ENCODE measurements at places on chromosomes 13 and 19.
A peak's percentile ranks its signal among the peaks of the same experiment; 100 is the strongest.

- DNase-seq, result no peak
Measured at GRCh38 chr19:43638995-43639518, 593 bp downstream of the CADM4 start.

GRCh38 chr19:48716562-48717291, 2.8 kb downstream of the MAMSTR start:
- DNase-seq, result peak; percentile 53

- DNase-seq, result no peak
Measured at GRCh38 chr19:6577476-6578125, 13.3 kb downstream of the CD70 start.

DNA sequence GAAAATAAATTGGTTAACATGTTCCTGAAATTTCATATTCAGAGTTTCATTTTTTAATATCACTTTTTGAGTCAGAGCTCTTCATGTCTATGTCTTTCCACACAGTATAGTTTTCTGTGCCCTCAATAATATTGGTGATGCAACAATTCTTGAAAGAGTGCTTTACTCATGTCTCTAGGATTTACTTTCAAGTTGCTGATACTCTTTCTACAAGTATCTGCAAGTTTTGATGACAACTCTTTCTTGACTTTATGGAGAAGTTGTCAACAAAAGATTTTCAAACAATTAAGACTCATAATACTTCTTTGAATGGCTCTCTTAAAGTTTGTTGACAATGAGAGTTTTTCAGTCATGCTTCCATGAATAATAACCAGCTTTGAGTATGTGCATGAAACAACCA, 561.7 kb downstream of the DIAPH3 start:
- DNase-seq, result no peak

GRCh38 chr13:69921156-69921555, 186.5 kb upstream of the ATXN8OS start:
- no peak for DNase-seq

DNA sequence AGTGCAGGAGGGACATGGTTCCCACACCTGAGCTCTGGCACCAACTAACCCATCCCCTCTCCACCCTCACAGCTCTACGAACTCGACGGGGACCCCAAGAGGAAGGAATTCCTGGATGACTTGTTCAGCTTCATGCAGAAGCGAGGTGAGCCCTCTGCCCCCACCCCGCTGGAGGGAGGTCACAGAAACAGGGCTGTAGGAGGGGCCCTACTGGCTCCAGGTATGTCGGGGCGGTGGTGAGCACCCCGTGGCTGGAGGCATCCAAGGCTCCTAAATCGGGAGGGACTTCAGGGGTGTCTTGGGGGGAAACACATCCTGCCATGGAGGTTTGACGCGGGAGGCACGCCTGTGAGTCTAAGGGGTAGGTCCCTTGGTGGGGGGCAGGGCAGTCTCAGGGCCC, 24.1 kb upstream of the WDR18 start:
- DNase-seq, result no peak

All from fibroblast of skin of scalp (primary cell).